H4 (cell line): ENCODE measurements at places on chromosomes 5 and 9. TPM values are rescaled to one million over a fixed set of nuclear protein-coding genes. Genes with fewer than 3 reads are reported as not detected.
A peak's percentile ranks its signal among the peaks of the same experiment; 100 is the strongest.

Gene SLC6A7
- total RNA-seq = not detected in 2 replicates

Gene TERT
- total RNA-seq = 0.04 and 0.23 TPM in 2 replicates

Gene ROR2
- 1.5 and 1.8 TPM in 2 replicates for total RNA-seq

Gene RNF183
- not detected in 2 replicates for total RNA-seq

Gene PCDHGA4
- total RNA-seq = 0.74 and 0.97 TPM in 2 replicates

Gene JAKMIP2
- total RNA-seq = 8.4 and 11.7 TPM in 2 replicates

Gene PCDHAC1
- 1.1 TPM in 2 replicates for total RNA-seq

Gene INSL4
- not detected in 2 replicates for total RNA-seq

Gene TRPM6
- 0.12 and 0.29 TPM in 2 replicates for total RNA-seq

Gene C5orf52
- total RNA-seq = not detected in 2 replicates

Gene TRIM7
- 0.10 and 0.27 TPM in 2 replicates for total RNA-seq

Gene PIGO
- total RNA-seq = 23.4 and 32.1 TPM in 2 replicates

Gene OTULINL
- total RNA-seq = 1.1 and 1.2 TPM in 2 replicates

Gene PTGES
- total RNA-seq = 13.0 and 14.2 TPM in 2 replicates

DNA sequence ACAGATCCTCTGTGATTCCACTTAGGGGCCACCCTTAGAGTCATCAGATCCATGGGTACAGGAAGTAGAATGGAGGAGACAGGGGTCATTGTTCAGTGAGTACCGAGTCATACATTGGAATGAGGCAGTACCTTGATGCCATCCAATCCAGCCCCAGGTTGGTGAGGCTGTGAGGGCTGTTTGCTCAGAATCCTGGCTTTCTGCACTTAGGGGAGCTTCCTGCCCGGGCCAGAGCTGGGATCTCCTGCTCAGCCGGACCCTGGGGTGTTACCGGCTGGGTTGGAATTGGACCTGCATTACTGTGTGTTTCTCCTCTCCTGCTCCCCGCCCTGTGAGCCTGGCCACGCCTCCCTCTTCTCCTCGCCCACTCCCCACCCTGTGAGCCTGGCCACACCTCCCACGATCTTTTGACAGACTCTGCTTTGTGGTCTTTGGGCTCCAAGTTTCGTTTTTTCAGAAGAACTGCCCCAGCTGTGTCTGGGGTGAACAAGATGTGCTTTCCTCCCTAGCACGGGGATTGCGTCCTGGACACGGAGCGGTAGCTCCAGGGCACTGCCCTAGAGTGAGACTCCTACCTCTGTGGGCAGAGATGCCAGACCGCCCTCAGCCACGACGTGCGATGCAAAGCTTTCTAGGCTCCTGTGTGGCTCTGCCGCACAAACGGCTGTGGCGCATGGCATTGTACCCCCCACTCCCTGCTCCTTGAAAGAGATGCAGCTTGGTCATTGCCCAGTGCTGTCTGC, 15.4 kb downstream of the TRAF2 start:
- peak; percentile 36 for DNase-seq

GRCh38 chr5:35129921-35130485, 82.3 kb upstream of the AGXT2 start:
- DNase-seq = peak; percentile 90

- DNase-seq = no peak
These were observed 75.0 kb downstream of the TNC start for GRCh38 chr9:115042781-115043509.

GRCh38 chr9:131747352-131747751, 7.5 kb upstream of the RAPGEF1 start:
- peak; percentile 73 for DNase-seq

GRCh38 chr9:14193328-14193990, 120.5 kb downstream of the NFIB start:
- no peak for DNase-seq

- DNase-seq = no peak
These were observed 63.3 kb downstream of the RGS3 start for GRCh38 chr9:113526841-113527240.

- no peak for DNase-seq
These were observed 401.4 kb downstream of the PSAT1 start for GRCh38 chr9:78698371-78698770.

GRCh38 chr5:180523629-180524466, 29.7 kb downstream of the CNOT6 start:
- DNase-seq = no peak

DNA sequence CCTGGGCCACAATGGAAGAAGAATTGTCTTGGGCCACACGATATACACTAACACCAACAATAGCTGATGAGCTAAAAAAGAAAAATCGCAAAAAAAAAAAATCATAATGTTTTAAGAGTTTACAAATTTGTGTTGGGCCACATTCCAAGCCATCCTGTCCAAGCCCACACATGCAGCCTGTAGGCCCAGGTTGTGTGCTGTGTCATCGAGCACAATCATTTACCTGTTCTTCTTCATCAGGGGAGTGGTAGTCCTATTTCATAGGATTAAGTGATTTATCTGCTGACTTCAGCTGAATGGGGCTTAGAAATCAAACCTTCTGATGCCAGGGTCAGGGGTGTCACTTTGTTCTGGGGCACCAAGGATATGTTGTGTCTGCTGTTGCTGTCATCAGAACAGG, 44.6 kb upstream of the ELL2 start:
- DNase-seq = no peak

- DNase-seq = no peak
These were observed 47.0 kb upstream of the RPS23 start for GRCh38 chr5:82325155-82325554.

DNA sequence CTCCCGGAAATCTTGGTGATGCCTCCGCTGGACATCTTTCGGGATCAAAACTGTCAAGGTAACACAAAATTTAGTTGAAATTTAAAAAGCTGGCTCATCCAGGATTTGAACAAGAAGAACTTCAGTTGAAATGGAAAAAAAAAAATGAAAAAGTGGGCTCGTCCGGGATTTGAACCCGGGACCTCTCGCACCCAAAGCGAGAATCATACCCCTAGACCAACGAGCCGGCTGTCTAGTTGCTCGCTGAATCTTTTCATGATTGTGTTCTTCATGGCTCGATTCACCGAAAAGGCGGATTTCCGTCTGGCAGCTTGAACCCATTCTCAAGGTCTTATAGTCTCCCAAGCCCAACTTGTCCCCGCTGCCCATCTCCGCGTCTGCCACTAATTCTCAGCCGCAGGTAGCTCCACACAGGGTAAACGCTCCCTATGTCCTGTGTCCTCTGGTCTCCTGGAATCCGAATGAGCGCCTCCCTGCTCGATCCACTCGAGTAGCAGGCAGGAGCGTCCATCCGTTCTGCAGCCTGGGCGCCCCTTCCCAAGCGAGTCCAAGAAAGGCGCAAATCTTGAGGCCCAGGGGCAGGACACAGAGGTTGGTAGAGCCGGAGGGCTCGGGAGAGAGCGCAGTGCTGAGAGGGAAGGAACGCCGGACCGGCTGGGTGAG, 16.2 kb downstream of the TRIM7 start:
- DNase-seq = peak; percentile 85

- no peak for DNase-seq
These were observed 292.4 kb downstream of the TRIM32 start for GRCh38 chr9:116979456-116979855.

- DNase-seq = no peak
These were observed 17.4 kb downstream of the MAML1 start for GRCh38 chr5:179749857-179750508.

- no peak for DNase-seq
These were observed 5.1 kb upstream of the FBXO38 start for GRCh38 chr5:148378670-148379069.

GRCh38 chr5:68966596-68966995, 127.2 kb upstream of the SLC30A5 start:
- DNase-seq = no peak

DNA sequence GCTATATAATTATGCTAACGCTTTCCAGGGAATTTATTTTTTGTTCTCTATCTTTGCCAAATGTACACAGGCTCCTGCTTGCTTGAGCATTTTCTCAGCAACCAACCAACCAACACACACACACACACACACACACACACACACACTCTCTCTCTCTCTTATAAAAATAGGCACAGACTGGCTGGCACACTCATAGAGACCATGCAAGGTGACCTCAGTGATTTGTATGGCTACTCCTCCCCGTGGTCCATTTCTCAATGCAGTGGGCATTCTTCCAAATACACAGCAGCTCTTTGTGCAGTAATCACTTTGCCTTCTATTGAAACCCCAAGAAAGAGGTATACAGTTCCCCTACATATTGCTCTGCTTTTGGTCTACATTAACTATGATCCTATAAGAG, 416.0 kb downstream of the MAN2A1 start:
- peak; percentile 60 for DNase-seq

GRCh38 chr9:126509718-126510117, 104.0 kb upstream of the LMX1B start:
- DNase-seq = no peak

GRCh38 chr9:111878946-111879345, 17.7 kb upstream of the UGCG start:
- DNase-seq = no peak

DNA sequence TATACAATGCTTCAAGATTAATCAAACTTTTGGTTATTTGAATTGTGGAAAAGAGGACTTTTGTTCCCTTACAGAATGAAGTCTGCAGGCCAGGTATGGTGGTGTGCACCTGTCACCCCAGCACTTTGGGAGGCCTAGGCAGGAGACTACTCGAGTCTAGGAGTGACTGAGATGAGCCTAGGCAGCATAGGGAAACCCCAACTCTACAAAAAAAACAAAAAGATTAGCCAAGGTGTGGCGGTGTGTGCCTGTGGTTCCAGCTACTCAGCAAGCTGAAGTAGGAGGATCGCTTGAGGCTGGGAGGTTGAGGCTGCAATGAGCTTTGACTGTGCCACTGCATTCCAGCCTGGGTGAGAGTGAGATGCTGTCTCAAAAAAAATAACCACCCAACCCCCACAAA, 9.3 kb downstream of the CCNH start:
- DNase-seq = no peak
